Subcutaneous preadipocyte (primary cell): ENCODE measurements at places on chromosomes 3 and 15. TPM values are rescaled to one million over a fixed set of nuclear protein-coding genes. Genes with fewer than 3 reads are reported as not detected.

CHRD gene
- total RNA-seq: 0.20 and 1.8 TPM in 2 replicates

WDR93 gene
- under 0.01 TPM in 1 of 2 replicates, not detected in the other for total RNA-seq

CEMIP gene
- total RNA-seq: 1.4 and 8.5 TPM in 2 replicates

RFT1 gene
- total RNA-seq: 8.1 and 12.9 TPM in 2 replicates

KBTBD13 gene
- not detected in 2 replicates for total RNA-seq

CASR gene
- total RNA-seq: under 0.01 TPM in 1 of 2 replicates, not detected in the other

GUCA1C gene
- not detected in 2 replicates for total RNA-seq

P2RY12 gene
- total RNA-seq: 0.37 TPM in 1 of 2 replicates, not detected in the other

GMPS gene
- total RNA-seq: 47.0 and 68.2 TPM in 2 replicates

CISH gene
- total RNA-seq: 0.78 and 1.1 TPM in 2 replicates

GOLGA8T gene
- total RNA-seq: not detected in 2 replicates

EBLN2 gene
- total RNA-seq: 4.0 and 6.6 TPM in 2 replicates

IL5RA gene
- total RNA-seq: not detected in 2 replicates

POMGNT2 gene
- total RNA-seq: 12.9 and 15.1 TPM in 2 replicates

HDDC3 gene
- 15.8 and 20.3 TPM in 2 replicates for total RNA-seq

PAK6 gene
- not detected in 2 replicates for total RNA-seq

DCLK3 gene
- under 0.01 TPM in 1 of 2 replicates, not detected in the other for total RNA-seq

ARPC4 gene
- 242 and 245 TPM in 2 replicates for total RNA-seq

CRBN gene
- total RNA-seq: 28.9 and 39.7 TPM in 2 replicates

CLEC3B gene
- 33.4 and 48.5 TPM in 2 replicates for total RNA-seq

INSYN1 gene
- 0.59 and 0.73 TPM in 2 replicates for total RNA-seq

ZDHHC23 gene
- under 0.01 and 0.39 TPM in 2 replicates for total RNA-seq

CMTM7 gene
- total RNA-seq: 11.0 and 16.8 TPM in 2 replicates

RFTN1 gene
- total RNA-seq: 40.4 and 55.5 TPM in 2 replicates

PLS1 gene
- total RNA-seq: under 0.01 and 0.59 TPM in 2 replicates

AP3B2 gene
- total RNA-seq: under 0.01 TPM in 2 replicates

TIMP4 gene
- 12.7 and 33.4 TPM in 2 replicates for total RNA-seq

TICRR gene
- total RNA-seq: 6.2 and 11.9 TPM in 2 replicates

GPR149 gene
- not detected in 2 replicates for total RNA-seq

CYP1A2 gene
- not detected in 2 replicates for total RNA-seq
